ENCODE measurements at places on chromosomes 13 and 19.

DNA sequence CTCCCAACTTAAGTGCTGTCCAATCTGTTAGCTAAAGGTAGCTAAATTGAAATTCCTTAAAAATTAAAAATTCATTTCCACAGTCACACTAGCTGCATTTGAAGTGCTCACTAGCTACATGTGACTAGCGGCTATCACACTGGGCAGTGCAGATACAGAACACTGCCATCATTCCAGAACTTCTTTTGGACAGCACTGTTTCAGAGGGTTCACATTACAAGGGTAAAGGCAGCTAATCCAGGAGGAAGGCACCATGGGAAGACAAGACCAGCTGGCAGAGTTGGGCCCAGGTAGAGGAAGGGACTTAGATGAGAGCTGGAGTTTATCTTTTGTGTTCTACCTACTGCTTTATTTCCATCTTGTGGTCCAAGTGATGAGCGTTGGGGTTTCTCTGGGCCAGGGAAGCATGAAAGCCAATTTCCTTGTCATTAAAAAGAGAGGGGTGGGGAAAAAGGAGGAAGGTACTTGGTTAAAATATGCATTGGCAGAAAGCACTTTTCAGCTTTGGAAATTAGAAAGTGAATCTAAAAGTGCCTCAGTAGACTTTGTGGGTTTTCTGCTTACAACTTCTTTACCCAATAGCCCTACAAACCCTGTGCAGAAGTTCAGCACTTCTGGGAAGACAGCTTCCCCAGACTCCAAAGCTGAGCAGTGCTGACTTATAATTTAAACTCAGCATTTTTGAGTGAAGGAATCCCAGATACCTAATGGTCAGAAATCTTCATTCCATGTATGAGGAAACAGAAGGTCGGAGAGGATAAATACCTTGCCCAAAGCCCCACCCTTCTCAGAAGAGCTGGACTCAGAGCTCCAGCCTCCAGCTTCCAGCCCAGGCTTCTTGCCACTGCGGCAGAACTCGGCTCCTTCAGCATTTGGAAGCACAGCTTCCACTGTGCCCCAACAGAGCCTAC lies 49.5 kb downstream of the ATP7B start:
- DNase-seq = no peak

GRCh38 chr19:18637673-18638630 lies 1.1 kb downstream of the KLHL26 start:
- no peak for DNase-seq

DNA sequence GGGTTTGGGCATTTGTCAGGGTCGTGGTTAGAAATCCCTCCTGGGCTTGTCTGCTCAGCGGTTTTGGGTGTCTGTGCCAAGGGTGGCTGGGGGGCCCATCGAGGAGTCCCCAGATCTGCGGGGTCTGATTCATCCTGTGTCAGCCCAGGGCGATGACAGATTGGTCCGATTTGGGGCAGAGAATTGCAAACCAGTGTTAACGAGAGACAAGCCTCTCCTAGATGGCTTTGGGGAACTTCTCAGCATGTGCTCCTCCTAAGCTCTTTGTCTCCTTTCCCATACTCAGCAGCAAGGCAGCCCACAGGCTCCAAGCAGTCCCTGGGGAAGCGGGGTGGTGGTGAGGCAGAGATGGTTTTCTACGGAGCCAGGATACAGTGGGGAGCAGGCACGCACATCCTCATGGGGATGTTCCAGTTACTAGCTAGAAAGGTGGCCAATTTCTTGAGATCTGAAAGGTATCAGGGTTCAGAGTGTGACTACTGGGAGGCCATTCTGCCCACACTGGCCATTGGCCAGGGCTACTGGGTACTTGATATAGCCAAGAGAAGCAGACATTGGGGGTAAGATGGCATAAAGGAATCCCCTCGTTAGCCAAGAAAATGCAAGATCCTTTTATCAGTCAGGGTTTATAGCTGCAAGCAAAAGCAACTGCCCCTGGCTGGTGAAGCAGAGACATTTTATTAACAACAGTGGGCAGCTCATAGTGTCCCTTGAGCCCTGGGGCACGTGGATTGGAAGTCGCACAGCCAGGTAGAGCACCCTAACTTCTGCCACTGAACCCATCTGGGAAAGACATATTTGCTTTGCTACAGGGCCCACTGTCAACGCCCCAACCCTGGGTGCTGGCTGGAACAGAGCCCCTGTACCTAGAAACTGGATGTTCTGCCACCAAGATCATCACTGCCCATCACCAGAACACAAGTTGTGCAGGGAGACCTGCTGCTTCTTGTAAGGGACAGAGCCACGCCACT lies 63.6 kb downstream of the RGCC start:
- DNase-seq = no peak

DNA sequence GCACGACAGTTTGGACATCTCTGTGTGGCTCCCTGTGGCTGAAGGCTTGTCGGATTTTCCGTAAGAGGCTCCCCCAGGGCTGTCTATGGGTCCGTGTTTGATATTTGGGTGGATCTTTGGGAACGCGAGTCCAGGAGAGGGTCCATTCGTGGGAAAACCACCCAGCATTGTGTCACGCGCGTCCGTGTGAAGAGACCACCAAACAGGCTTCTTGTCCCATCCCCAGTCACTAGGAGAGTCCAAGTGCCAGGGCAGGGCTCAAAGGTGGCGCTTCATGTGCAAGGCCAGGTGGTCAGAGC lies 2.4 kb downstream of the KLF1 start:
- DNase-seq = no peak

DNA sequence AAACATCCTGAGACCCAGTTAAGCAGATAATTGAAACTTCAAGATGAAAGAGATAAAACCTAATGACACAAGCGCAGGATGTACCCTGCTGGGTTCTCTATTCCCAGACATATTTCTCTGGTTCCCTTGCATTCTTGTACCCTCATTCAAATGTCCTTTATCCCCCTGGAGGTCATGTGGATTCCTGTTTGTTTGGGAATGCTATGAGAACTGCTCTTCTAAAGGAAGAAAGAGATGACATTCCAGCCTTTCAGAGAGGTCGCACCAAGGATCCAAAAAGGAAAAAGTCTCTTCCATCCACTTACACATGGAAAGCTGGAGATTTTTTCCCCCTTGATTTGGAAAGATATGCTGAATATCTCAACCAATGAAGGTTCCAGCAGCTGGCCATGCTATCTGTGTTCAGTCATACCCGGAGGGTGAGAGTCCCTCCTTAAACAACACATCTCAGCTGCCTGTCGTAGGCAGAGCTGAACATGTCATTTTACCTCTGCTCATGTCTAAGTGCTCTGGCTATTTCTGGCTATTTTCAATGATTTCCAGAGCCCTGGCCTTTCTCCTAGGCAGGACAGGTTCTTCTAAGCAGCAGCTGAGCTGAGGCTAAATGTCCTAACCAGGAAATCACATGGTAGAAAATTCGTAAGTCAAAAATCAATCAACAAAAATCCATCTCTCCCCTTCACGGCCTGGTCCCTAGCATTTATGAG lies 52.5 kb downstream of the C13orf42 start:
- no peak for DNase-seq

Measured in HTR-8/SVneo (cell line).